CD8-positive, alpha-beta memory T cell (primary cell): ENCODE measurements at places on chromosomes 13 and 19.

DNA sequence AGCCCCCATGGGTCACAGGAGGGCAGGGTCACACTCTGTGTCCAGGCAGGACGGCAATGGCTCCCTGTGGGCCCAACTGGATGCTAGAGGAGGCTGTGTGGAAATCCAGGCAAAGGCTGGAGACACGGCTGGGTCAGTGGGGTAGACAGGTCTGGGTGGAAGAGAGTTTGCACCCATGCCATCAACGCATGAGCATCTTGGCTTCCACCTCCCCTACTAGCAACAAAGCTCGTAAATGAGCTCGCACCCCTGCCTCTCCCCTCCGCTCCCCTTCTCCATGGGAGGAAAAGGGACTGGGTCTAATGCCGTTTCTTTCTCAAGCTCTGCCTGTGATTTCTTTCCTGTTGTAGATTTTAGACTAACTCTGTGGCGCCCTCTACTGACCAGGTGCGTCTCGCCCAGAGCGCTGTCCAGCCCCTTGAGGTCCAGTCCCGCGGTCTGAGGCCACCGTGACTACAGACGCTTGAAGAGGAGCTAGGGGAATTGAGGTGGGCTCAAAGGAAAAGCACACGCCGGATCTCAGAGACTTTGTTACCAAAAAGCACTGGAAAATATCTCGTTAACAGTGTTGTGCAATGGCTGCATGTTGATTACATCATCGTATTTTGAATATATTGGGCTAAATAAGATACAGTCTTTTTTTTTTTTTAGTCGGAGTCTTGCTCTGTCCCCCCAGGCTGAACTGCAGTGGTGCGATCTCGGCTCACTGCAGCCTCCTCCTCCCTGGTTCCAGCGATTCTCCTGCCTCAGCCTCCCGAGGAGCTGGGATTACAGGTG, 50.7 kb upstream of the USP29 start:
- DNase-seq: no peak

GRCh38 chr13:44713788-44714469, 137.8 kb upstream of the TSC22D1 start:
- no peak for DNase-seq

GRCh38 chr13:94947965-94948371, 235.6 kb upstream of the SOX21 start:
- no peak for DNase-seq

GRCh38 chr19:39247701-39248664, 673 bp downstream of the IFNL4 start:
- no peak for DNase-seq

GRCh38 chr19:39553082-39553652, 13.2 kb upstream of the EID2 start:
- DNase-seq: no peak

GRCh38 chr19:33740811-33741396, 55.8 kb upstream of the KCTD15 start:
- no peak for DNase-seq

GRCh38 chr19:32166238-32166637, 179.2 kb upstream of the ZNF507 start:
- no peak for DNase-seq

DNA sequence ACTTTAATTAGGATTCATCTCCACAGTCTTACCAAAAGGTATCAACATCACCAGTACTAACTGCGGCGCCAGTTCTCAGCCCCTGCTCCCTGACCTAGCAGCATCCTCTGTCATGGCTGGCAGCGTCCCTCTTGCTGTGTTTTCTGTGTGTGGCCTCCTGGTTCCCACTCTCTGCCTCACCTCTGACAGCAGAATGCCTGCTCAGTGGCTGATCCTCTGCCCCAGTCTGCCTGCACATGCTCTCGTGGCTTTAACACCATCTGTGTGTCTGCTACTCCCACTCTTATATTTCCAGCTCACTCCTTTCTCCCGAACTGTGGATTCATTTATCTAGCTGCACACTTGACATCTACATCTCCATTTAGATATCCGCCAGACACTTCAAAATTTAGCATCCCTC, 341.5 kb downstream of the MTUS2 start:
- no peak for DNase-seq
